ENCODE measurements at places on chromosomes 5 and 9.

DNA sequence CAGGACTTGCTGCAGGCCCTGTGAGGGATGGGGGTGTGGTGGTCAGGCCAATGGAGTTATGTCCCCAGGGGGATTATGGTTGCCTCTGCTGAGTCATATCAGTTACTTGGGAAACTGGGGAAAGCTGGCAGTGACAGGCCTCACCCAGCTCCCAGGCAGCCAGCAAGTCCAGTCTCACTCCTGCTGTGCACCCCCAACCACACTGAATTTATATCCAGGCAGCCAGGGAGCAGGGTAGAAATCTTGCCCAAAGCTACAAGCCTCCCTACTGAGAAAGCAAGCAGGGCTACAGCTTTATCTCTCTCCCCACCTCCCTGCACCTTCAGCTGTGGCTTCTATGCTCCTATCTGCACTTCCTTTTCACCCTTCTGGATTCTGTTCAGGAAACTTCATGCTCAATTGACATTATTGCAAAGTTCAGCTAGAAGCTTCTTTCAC, 2076.0 kb upstream of the CDH9 start:
- no peak for DNase-seq

DNA sequence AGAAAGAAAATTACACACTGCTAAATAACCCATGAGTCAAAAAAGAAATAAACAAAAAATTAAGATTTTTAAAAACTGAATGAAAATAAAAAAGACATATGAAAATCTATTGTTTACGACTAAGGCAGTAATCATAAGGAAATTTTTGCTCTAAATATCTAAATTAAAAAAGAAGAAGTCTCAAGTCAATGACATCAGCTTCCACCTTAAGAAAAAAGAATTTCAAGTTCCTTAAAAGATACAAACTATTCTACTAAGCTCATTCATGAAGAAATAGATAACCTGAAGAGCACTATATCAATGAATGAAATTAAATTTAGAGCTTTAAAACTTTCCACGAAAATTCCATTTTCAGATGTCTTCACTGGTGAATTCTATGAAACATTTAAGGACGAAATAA, 15.7 kb upstream of the STARD4 start:
- DNase-seq: no peak

GRCh38 chr5:68440651-68441050, 225.1 kb downstream of the PIK3R1 start:
- DNase-seq: no peak

DNA sequence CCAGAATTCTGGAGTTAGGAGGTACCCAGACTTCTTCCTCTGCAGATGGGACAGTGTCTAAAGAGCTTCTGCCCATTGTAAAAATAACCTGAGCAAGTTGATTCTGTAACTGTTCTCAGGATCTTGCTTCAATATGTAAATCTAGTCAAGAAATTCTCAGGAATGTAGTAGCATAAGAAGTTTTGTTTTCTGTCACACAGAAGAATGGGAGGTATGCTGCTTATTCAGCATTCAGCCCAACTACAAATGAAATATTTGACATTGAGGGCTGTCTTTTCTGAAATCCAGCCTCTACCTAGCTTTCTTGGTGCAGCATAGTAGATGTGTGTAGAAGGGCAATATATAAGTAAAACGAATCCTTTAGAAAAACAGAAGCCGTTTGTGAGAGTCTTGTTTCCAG, 13.8 kb downstream of the MACIR start:
- no peak for DNase-seq

DNA sequence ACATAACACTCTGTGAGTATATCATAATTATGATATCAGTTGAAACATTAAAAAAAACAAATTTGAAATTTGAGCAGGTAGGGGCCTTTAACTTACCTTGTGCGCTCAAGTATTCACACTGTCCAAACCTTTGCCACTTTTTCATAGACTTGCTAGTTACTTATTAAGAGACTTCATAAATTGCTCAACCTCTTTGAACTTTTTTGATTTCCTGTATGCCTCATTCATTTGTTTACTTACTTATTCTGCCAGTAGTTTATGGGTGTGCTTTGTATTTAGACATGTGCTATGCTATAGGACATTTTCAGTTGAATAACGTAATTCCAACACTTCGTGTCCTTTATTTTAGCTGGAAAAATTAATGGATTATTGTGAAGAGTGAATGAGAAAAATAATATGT, 204.8 kb downstream of the HCN1 start:
- no peak for DNase-seq

GRCh38 chr5:75363726-75364495, 26.9 kb downstream of the HMGCR start:
- no peak for DNase-seq

DNA sequence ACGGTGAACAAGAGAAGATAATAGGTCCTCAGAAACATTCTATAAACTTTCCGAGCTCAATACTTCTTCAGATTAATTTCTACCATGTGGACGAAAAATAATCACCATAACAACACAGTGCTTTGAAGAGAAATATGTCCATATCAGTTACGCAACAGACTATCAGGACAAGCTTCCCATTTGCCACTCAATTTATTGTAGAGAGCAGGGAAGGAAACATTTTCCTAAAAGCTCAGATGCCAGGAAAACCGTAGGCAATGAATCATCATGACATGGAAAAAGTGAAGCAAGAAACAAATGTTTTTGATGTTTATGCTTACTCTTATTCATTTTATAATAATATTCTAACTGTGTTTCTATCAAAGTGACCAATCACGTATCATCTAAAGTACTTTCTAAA, 87.6 kb downstream of the S1PR3 start:
- DNase-seq: no peak

Data from T-helper 2 cell (primary cell).